ENCODE measurements at places on chromosomes 7 and 10.

DNA sequence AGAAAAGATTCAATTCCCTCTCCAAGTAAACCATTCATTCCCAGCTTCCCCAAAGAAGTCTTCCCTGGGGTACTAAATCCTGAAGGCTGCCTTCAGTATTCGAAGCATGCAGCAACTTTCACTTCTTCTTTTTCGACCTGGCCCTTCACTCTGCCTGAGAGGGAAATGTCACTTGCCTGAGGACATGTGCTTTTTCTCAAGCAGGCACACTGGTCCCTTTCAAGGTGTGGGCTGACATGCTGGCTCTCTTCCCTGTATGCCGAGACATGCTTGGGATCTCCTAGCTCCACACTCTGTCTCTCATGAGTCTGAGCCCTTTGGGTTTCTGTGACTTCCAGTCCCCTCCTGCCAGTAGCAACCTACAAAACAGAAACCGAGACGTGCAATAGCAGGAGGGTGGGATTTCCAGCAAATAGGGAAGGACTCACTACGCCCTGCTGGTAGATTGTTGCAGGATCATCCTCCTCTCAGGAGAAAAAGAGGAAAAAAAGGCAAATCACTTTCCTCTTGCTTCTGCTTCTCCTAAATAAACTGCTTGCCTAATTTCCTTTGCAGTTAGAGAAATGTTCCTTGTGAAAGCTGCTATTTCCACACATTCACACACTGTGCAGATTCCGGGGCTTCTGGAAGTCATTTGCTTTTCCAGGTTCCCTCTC is 33.5 kb downstream of the FIGNL1 start:
- DNase-seq, result no peak

- peak; percentile 1 for DNase-seq
These were observed 152.5 kb upstream of the YAE1 start for GRCh38 chr7:39413636-39414223.

DNA sequence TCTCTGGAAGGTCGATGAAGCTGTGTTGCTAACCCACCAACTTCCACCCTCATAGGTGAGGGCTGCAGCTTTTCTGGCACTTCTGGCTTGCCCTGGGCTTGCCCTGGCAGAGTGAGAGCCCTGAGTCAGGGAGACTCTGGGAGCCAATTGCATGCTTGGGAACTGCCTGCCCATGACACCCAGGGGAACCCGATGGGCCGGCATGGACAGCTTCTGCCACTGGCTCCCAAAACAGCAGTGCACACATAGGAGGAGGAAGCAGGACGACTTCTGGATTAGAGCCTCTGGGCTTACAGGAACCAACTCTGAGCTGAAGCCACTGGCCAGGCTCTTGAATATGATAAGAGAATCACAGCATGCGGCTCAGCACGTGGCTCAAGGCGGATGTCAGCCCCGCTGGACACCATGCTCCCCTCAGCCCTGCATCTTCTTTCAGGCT is 135.2 kb upstream of the UNC5B start:
- DNase-seq, result no peak

DNA sequence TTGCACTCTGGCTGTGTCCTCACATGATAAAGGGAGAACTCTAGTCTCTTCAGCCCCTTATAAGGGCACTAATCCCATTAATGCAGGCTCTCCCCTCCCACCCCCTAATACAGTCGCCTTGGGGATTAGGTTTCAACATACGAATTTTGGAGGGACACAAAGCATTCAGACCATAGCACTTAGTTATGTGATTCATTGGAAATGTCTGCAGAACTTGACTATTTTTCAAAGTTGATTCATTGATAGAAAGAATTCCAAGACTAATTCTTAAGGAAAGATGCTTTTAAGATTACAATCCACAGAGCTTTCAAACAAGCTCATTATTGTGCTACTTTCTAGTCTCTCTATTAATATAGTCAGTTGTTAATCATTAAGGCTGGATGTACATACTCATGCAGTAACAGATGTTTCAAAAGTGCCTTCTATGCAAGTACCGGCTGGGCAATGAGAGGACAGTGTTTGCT is 85.3 kb upstream of the RPA3 start:
- no peak for DNase-seq

GRCh38 chr10:132110111-132110521 is 44.4 kb downstream of the JAKMIP3 start:
- DNase-seq, result no peak

- DNase-seq, result no peak
These were observed 194.0 kb upstream of the MGMT start for GRCh38 chr10:129272866-129273650.

- DNase-seq, result no peak
These were observed 33.1 kb downstream of the SEMA3D start for GRCh38 chr7:85153715-85154114.
